ENCODE measurements at places on chromosomes 13 and 19. TPM values are rescaled to one million over a fixed set of nuclear protein-coding genes. Genes with fewer than 3 reads are reported as not detected.

The LRFN3 gene
- 13.6 TPM for polyA plus RNA-seq

The CCDC70 gene
- 0.14 TPM for polyA plus RNA-seq

The AKAP8 gene
- 36.3 TPM for polyA plus RNA-seq

The PTGER1 gene
- 5.6 TPM for polyA plus RNA-seq

The IL17D gene
- polyA plus RNA-seq, result 10.1 TPM

The SPINT2 gene
- polyA plus RNA-seq, result 385 TPM

The TMEM221 gene
- polyA plus RNA-seq, result 2.5 TPM

The OR7D4 gene
- polyA plus RNA-seq, result 0.07 TPM
